ENCODE measurements at places on chromosomes 5 and 9. TPM values are rescaled to one million over a fixed set of nuclear protein-coding genes. Genes with fewer than 3 reads are reported as not detected.

The PRR16 gene
- total RNA-seq: 5.9 TPM

The SPATA6L gene
- 25.6 TPM for total RNA-seq

GRCh38 chr9:82466616-82467260 lies 478.2 kb downstream of the SPATA31D1 start:
- H3K36me3 ChIP-seq: no peaks in the 10 kb centered on the region
- H3K27ac ChIP-seq: no peak overlapping the region
- H3K27me3 ChIP-seq: no peaks in the 10 kb centered on the region

DNA sequence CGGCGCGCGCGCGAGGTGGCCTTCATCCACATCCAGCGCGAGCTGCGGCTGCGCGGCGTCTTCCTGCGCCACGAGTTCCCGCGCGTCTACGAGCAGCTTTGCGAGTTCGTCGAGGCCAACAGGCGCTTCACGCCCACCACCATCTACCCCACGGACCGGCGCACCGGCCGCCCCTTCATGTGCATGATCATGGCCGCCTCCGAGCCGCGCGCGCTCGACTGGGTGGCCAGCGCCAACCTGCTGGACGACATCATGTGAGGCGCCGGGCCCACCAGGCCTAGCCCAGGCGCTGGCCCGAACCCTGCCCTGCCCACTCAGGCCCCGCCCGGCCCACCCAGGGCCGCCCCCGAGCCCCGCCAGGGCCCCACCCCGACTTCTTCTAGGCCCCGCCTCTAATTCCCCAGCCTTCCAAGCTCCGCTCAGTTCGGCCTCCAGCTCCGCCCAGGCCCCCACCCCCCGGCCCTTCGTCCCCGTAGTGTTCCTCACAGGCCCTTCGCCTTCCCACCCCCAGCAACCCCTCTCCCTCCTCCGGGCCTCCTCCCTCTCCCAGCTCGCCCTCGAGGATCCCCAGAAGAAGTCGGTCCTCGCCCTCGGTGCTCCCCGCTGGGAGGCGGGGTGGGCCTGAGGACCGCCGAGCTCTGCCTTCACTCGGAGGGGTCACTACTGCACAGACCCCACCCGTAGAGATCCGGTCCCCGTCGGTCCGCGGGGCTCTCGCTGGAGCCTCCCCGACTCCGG lies 2.0 kb upstream of the PHPT1 start:
- peaks cover 28% of the 10 kb centered on the region for H3K4me1 ChIP-seq
- peak overlapping the region; percentile 38 for H3K4me3 ChIP-seq
- peaks cover 8% of the 10 kb centered on the region for H3K27me3 ChIP-seq
- DNase-seq: peak; percentile 67
- no peaks in the 10 kb centered on the region for H3K36me3 ChIP-seq
- no peak overlapping the region for H3K27ac ChIP-seq

DNA sequence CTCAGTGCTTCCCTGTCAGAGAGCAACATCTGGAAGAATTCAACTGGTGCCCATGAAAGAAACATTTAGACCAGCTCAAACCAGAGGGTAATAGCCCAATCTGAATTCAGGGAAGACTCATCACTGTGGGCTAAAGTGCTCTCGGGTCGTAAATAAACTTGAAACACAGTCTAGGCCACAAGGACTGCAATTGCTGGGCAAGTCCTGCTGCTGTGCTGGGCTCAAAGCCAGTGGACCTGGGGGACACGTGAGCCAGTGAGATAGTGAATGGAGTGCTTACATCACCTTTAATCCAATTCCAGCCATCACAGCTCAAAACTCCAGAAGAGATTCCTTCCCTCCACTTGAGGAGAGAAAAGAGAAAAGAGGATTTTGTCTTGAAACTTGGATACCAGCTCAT lies 78.1 kb upstream of the DAP start:
- no peak for DNase-seq
- H3K4me1 ChIP-seq: no peaks in the 10 kb centered on the region
- no peak overlapping the region for H3K4me3 ChIP-seq
- H3K36me3 ChIP-seq: no peaks in the 10 kb centered on the region

GRCh38 chr5:63247651-63248050 lies 669.0 kb downstream of the LRRC70 start:
- no peaks in the 10 kb centered on the region for H3K27me3 ChIP-seq
- no peaks in the 10 kb centered on the region for H3K4me1 ChIP-seq
- H3K4me3 ChIP-seq: no peak overlapping the region
- no peak for DNase-seq
- no peaks in the 10 kb centered on the region for H3K36me3 ChIP-seq

DNA sequence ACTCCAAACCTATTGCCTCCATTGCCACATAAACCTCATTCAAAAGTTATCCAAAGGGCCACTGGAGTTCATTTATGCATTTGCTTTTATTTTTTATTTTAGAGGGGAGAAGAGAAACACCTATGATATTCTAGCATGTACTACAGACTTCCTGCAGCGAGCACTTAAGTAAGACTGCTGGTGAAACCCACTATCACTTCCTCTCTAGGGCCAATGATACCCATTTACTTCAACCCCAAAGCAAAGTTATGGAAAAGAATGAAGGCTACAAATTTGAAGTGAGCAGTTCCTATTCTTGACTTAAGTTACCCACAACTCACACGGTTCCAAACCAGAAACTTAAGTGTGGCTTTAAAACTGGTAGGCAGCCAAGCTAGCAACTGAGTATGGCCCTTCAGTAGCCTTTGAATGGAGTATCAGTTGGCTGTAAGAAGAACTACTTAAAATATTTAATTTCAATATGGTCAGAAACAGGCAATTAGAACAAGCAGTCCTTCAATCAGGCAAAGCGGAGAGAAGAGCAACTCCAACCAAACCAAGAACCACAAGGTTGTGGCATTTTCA lies 94.1 kb downstream of the GPR21 start:
- H3K27me3 ChIP-seq: no peaks in the 10 kb centered on the region
- DNase-seq: no peak
- no peak overlapping the region for H3K27ac ChIP-seq
- H3K4me1 ChIP-seq: no peaks in the 10 kb centered on the region
- H3K36me3 ChIP-seq: peaks cover 8% of the 10 kb centered on the region
- H3K4me3 ChIP-seq: no peak overlapping the region

DNA sequence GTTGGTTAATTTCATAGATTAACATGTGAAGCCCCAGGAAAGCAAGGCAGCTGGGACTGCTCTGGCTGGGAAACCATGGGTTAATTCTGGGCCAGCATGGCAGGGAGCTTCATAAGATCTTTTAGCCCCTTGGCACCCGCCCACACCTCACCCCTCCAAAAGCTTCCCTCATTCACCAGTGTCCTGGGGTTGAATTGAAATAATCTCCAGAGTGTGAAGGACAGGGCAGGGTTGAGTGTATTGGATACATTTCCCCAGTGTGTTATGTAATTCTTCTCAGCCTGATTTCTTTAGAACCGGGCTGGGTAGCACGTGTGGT lies 19.4 kb downstream of the WNT8A start:
- no peak for DNase-seq
- no peaks in the 10 kb centered on the region for H3K4me1 ChIP-seq
- no peaks in the 10 kb centered on the region for H3K36me3 ChIP-seq
- H3K4me3 ChIP-seq: no peak overlapping the region

- no peaks in the 10 kb centered on the region for H3K36me3 ChIP-seq
- no peak overlapping the region for H3K27ac ChIP-seq
- H3K4me1 ChIP-seq: no peaks in the 10 kb centered on the region
- no peak for DNase-seq
- H3K27me3 ChIP-seq: no peaks in the 10 kb centered on the region
Measured at GRCh38 chr5:134267366-134268018, 41.6 kb upstream of the PPP2CA start.

The SIT1 gene
- total RNA-seq: 3.8 TPM

GRCh38 chr5:159975462-159976019 lies 33.4 kb upstream of the TTC1 start:
- H3K27ac ChIP-seq: no peak overlapping the region
- H3K27me3 ChIP-seq: no peaks in the 10 kb centered on the region
- H3K4me3 ChIP-seq: no peak overlapping the region
- no peaks in the 10 kb centered on the region for H3K36me3 ChIP-seq
- no peaks in the 10 kb centered on the region for H3K4me1 ChIP-seq
- no peak for DNase-seq

DNA sequence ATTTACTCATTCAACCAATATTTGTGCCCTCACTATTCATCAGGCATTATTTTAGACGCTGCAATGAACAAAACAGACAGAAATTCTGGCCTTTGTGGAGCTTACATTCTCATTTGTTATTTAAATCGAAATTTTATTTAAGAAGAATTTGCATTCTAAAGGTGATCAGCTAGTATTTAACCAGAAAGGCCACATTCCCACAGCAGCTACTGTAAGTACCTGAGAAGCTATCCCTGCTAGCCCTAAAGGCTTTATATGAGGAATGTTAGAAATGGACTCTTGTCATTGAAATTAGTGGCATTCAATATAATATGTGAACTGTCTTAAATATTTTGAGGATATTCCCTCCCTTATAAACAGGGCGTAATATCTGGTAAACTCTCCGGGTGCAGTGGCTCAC lies 35.0 kb upstream of the GOLM1 start:
- H3K4me3 ChIP-seq: no peak overlapping the region
- no peak overlapping the region for H3K27ac ChIP-seq

DNA sequence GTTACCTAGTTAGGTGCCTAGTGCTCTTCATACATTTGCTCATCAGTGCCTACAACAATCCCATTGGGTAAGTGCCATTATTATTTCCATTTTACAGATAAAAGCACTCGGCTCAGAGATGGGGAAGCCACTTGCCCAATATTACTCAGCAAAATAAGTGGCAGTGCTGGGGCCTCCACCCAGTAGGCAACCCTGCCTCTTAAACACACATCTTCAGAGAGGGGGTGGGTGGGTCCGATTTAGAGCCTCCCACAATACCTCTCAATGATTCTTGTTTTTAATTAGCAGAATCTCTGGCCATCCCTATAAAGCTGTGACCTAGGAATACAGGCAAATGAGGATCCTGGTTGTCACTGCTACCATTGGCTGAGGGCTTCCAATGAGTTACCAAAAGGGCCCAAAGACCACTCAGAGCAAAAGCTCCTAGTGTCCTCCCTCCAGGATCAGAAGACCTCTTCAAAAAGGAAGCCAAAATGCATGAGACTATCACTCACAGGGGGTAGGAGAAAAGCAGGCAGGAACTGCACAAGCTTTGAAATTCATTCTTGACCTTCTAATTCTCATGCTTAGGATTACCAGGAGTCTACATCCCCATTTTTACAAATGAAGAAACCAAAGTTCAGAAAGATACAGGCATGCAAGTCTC lies 36.1 kb upstream of the UBE2D2 start:
- H3K27ac ChIP-seq: no peak overlapping the region
- H3K36me3 ChIP-seq: no peaks in the 10 kb centered on the region
- H3K27me3 ChIP-seq: no peaks in the 10 kb centered on the region
- no peaks in the 10 kb centered on the region for H3K4me1 ChIP-seq

GRCh38 chr9:26786564-26786963 lies 106.0 kb downstream of the CAAP1 start:
- H3K4me1 ChIP-seq: no peaks in the 10 kb centered on the region
- H3K4me3 ChIP-seq: no peak overlapping the region
- H3K27ac ChIP-seq: no peak overlapping the region
- DNase-seq: no peak
- H3K27me3 ChIP-seq: no peaks in the 10 kb centered on the region

- H3K36me3 ChIP-seq: no peaks in the 10 kb centered on the region
- H3K27ac ChIP-seq: no peak overlapping the region
- H3K27me3 ChIP-seq: no peaks in the 10 kb centered on the region
- no peaks in the 10 kb centered on the region for H3K4me1 ChIP-seq
- H3K4me3 ChIP-seq: no peak overlapping the region
Measured at GRCh38 chr9:125984461-125984860, 237.3 kb downstream of the PBX3 start.

DNA sequence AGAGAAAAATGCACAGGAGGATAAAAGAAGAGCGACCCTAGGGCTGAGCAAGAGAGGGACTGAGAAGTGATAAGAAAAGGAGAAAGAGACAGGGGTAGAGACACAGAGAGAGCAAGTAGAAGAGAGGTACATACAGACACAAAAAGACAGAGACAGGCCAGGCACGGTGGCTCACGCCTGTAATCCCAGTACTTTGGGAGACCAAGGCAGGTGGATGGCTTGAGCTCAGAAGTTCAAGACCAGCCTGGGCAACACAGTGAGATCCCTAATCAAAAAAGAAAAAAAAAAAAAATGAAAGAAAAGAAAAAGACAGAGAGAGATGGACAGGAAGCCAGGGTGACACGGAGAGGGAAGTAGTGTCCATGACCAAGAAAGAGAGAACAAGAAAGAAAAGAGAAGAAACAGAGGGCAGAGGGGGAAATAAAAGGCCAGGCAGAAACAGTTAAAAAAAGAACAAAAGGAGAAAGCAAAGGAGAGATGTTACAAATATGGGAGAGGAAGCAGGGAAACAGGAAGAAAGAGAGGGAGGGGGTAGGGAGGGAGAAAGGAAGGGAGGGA lies 209.4 kb upstream of the TRIM32 start:
- H3K36me3 ChIP-seq: no peaks in the 10 kb centered on the region
- H3K27me3 ChIP-seq: no peaks in the 10 kb centered on the region
- H3K4me3 ChIP-seq: no peak overlapping the region
- DNase-seq: no peak

DNA sequence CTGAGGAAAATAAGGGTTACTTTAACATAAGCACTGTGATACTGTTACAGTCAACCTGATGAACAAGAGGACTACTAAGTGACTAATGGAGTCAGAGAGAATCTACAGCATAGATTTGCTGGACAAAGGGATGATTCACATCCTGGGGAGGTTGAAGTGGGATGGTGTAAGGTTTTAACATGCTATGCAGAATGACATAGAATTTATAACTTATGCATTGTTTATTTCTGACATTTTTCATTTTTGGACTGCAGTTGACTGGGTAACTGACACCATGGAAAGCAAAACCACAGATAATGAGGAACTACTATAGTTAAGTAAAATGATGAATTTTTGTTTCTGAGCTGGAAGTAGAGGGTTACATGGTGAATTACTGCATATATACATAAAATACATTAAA lies 389.2 kb downstream of the MAT2B start:
- H3K27me3 ChIP-seq: no peaks in the 10 kb centered on the region
- DNase-seq: no peak
- no peaks in the 10 kb centered on the region for H3K36me3 ChIP-seq
- no peaks in the 10 kb centered on the region for H3K4me1 ChIP-seq
- H3K4me3 ChIP-seq: no peak overlapping the region

DNA sequence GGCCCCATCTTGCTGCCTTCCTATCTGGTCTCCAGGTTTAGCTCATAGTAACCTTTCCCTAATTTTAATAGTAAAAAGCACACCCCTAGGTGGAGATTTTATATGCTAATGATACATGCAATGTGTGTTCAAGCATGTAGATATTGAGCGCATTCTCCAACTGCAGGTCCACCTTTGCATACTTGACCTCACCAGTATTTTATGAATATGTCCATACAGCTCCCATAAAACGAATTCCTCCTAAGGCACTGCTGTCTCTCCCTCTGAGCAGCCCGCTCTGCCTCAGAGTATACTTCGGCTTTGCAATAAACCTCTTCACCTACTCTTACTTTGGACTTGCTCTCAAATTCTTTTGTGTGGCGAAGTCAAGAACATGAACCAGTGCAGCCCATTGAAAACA lies 153.3 kb downstream of the RAB3C start:
- no peak for DNase-seq
- H3K27me3 ChIP-seq: no peaks in the 10 kb centered on the region
- no peaks in the 10 kb centered on the region for H3K4me1 ChIP-seq
- no peak overlapping the region for H3K4me3 ChIP-seq

GRCh38 chr5:83564069-83564749 lies 92.7 kb downstream of the VCAN start:
- H3K4me1 ChIP-seq: no peaks in the 10 kb centered on the region
- DNase-seq: peak; percentile 78
- H3K36me3 ChIP-seq: no peaks in the 10 kb centered on the region
- no peak overlapping the region for H3K4me3 ChIP-seq
- no peak overlapping the region for H3K27ac ChIP-seq
